HS-27A (cell line): ENCODE measurements at places on chromosomes 13 and 19.

- no peak for DNase-seq
Observed at GRCh38 chr13:98685146-98685545, 67.3 kb downstream of the SLC15A1 start.

DNA sequence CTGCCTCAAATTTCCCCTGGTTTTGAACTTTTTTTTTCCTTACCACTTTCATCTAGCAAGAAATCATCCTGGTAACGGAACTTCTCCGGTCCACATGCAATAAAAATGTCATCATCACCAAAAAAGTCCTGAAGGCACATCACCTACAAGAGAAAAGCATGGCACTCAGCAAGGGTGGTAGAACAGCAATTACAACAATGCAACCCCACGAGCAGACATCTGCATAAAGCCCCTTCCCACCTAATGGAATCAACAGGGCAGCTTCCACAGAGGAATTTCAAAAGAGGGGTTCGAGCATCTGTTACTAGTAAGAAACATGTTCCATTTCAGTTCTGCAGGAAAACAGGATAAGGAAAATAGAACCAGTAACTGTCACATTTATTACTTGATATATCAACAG is 183.9 kb downstream of the DCLK1 start:
- DNase-seq: no peak

GRCh38 chr19:34067861-34068271 is 104.4 kb upstream of the LSM14A start:
- peak; percentile 100 for DNase-seq

DNA sequence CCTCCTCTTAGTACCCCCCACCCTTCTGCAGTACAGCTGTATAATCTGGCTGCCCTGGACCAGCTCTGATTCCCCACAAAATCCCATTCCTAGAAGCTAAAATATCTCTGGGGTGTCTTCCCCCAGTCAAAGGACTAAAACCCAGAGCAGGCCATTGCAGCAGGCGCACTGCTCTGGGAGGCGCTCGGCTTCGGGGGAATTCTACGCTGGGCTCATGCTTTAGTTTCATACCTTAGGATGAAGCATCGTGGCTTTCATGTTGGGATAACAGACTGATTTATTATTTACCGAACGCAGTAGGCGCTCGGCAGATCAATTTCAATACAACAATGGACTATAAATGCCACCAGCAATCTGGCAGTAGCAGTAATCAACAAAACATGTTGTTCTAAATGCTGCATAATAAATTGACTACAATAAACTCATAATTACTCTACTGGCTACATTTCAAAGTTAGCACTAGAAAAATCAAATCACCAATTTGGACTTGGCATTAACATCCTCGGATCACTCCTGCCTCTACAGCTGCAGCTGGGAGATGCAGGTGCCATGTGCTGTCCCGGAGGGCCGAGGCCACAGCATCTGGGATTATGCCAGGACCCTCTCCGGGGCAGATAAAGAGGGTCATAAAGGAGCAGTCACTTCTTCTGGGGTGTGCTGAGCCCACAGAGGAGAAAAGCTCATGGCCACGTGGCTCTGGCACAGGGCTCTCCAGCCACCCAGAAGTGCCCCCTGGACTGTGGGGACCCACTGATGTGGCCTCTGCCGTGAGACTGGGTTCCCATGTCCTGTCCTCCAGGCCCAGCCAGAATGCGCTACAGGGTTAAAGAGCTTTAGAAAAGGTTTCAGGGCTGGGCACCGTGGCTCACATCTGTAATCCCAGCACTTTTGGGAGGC is 35.3 kb downstream of the CEBPG start:
- DNase-seq: no peak

- DNase-seq: no peak
Observed at GRCh38 chr13:29125191-29125933, 305.2 kb downstream of the MTUS2 start.

DNA sequence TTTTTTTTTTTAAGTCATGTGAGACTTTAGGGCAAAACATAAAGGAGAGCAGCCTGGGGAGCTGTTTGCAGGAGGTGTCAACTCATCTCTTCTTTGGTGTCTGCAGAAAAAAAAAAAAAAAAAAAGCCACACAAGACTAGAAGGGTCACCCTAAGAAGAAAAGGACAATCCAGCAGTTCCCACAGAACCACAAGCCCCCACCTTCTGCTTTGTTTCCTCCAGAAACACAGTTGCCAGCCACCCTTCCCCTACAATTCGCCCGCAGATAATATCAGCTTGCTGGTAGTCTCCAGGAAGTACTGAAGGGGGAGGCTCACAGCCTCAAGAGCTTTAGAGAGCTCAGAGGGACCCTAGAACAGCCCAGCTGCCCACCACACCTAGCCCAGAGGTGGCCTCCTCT is 22.3 kb upstream of the ZBTB7A start:
- no peak for DNase-seq

DNA sequence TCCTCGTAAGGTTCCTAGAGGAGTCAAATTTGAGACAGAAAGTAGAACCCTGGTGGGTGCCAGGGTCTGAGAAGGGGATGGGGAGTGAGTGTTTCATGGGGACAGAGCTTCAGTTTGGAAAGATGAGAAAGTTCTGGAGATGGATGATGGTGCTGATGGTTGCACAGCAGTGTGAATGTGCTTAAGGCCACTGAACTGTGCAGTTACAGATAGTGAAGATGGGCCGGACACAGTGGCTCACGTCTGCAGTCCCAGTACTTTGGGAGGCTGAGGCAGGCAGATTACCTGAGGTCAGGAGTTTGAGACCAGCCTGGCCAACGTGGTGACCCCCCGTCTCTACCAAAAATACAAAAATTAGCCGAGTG is 917 bp downstream of the SPC24 start:
- DNase-seq: no peak

DNA sequence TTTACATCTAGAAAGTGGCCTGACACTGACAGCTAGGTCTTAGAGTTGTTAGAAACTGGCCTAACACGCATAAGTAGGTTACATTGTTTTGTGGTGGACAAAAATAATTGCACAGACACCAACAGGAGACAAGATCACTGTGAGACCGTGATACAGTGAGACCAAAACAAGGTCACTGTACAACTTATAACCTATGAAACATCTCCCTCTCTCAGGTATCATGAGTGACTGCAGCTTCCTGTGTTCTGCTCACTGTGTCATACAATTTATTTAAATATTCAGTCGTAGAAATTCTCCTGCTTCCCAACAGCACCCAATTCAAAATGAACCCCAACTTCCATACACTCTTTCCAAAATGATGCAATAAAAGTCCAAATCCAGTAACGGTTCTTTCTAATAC is 2165.2 kb downstream of the PCDH9 start:
- no peak for DNase-seq

GRCh38 chr19:38165335-38165734 is 58.7 kb downstream of the DPF1 start:
- no peak for DNase-seq

DNA sequence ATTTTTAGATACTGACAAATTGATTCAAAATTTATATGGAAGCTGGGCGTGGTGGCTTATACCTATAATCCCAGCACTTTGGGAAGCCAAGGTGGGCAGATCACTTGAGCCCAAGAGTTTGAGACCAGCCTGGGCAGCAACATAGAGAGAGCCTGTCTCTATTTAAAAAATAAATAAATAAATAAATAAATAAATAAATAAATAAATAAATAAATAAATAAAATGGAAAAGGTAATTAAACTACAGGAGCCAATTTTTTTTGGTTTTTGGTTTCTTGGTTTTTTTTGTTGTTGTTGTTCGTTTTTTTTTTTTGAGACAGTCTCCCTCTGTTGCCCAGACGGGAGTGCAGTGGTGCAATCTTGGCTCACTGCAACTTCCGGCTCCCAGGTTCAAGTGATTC is 29.4 kb upstream of the TRIM13 start:
- DNase-seq: no peak

GRCh38 chr13:59745392-59745788 is 418.3 kb downstream of the DIAPH3 start:
- DNase-seq: no peak

DNA sequence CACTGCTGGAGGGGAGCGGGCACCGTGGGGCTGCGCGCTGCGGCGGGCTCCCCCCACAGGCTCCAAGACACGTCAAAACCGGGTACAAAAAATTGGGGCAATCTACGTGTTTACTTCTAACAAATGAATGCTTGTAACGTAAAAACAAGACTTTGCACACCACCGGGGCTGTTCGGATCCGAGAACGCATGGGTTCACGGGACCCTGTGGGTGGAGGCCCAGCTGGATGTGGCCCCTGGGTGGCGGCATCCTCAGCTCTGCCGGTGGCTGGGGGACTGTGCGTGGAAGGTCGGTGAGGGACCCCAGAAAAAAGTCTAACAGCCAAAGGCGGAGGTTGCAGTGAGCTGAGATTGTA is 10.3 kb upstream of the SLC7A10 start:
- no peak for DNase-seq

DNA sequence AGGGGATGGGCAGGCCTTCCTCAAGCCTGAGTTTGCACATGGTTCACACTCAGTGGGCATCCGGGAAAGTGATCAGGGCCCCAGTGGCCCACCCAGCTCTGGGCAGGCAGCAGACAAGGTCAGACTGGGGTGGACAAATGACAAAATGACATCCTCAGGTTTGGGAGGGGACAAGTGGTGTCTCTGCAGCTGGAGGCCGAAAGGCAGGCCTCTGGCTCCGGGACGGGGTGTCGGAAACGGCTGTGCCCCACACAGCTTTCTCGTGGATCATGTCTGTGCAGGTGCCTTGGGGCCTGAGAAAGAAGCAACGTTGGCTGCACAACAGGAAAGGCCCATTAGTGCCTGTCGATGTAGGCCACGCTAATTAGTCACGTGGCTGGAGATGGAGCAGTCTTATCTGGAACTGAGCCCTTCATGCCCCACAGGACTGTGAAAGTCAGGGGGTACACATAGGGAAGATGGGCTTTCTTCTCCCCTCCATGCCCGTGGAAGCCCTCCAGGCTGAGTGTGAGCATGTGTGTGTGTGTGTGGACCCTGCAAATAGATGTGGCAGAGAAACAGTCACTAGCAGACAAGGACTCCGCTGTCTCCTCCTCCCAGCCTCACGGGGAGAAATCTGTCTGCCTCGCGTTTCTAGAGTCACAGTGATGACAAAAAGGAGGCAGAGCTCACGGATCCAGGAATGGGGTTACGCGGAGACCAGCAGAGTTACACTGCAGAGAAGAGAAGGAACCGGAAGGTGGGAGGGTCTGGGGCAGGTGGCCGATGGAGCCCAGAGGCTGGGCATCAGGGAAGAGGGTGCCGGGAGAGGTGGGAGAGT is 44.2 kb downstream of the CHST8 start:
- DNase-seq: no peak

DNA sequence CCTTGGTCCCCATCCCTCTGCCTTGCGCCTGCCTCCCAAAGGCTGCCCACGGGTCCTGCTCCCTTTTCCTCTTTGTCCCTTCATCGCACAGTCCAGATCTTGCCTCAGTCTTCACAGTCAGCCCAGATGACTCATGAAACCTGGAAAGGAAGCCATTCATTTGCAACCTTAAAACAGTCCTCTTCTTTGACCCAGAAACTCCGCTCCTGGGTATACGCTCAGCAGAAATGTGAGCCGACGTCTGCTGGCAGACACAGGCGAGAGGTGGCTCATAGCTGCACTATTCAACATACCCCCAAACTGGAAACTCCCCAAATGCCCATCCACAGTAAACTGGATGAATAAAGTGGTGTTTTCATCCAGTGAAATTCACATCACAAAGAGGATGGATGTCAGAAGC is 13.6 kb upstream of the PEPD start:
- no peak for DNase-seq

- DNase-seq: no peak
Observed at GRCh38 chr13:103883698-103884097, 817.5 kb upstream of the SLC10A2 start.

- no peak for DNase-seq
Observed at GRCh38 chr13:75960538-75960994, 324.4 kb downstream of the LMO7 start.

DNA sequence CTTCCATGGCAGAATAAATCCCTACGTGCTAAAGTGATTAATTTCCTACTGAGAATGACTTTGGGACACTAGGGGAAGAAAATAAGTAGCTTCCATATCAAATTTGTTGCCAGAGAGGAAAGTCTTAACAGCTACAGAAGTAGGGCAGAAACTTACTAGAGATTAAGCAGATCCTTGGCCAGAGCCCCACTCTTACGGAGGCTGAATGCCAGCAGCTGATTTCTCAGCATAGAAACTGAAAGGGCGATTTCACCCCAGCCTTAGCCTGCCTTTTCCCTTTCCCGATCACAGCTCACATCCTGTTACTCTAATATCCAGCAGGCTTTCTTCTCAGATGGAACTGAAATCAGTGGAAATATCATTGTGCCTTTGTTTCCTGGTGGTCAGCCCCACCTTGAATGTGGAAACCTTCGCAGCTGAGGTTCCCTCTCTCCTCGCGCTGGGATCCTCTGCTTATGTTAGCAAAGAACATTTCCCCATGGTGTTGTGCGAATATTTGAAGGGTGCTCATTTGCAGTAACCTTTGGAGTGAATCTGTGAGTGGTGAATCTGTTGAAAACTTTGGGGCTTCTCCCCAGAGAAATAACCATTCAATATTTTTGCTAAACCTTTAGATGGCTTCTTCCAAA is 8.4 kb downstream of the FAM124A start:
- DNase-seq: no peak

DNA sequence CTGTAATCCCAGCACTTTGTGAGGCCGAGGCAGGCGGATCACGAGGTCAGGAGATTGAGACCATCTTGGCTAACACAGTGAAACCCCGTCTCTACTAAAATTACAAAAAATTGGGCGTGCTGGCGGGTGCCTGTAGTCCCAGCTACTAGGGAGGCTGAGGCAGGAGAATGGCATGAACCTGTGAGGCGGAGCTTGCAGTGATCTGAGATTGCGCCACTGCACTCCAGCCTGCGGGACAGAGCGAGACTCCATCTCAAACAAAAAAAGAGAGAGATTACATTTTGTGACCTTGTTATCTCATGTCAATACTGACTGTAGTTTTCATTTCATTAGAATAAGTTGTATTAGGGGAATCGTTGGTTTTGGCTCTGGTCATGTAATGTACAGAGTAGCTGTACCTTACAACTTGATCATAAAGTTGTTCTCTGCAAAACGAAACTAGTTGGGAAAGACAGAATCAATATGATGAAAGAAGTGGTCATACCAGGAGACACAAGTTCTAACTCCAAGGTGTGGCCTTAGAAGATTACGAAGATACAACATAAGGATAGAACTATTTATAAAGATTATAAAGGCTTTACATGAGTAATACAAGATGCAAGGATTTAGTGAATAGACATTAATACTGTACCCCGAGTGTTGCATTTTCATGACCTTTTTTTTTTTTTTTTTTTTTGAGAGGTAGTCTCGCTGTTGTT is 15.3 kb downstream of the TMEM38A start:
- DNase-seq: no peak

GRCh38 chr13:31807090-31807541 is 67.8 kb downstream of the RXFP2 start:
- DNase-seq: no peak

- no peak for DNase-seq
Observed at GRCh38 chr19:18698321-18699167, 15.1 kb downstream of the CRTC1 start.

DNA sequence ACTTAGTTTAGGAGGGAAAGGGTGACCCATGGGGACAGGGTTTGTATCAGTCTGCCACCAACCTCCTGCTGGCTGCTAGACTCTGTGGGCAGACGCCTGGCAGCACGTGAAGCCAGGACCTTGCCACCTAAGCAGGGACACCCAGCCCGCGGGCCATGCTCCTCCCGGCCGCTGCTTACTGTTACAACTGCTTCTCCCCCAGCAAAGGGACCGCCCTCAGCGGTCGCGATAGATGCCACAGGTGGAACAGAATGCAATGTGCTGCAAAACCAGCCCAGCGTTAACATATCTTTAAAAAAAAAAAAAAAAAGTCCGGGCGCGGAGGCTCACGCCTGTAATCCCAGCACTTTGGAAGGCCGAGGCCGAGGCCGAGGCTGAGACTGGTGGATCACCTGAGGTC is 1.9 kb upstream of the RHPN2 start:
- DNase-seq: no peak
